ENCODE measurements at places on chromosomes 1 and 21.

GRCh38 chr1:119676571-119677206 is 28.6 kb upstream of the ZNF697 start:
- no peak for DNase-seq

- no peak for DNase-seq
Measured at GRCh38 chr1:31418626-31419323, 5.8 kb downstream of the SERINC2 start.

DNA sequence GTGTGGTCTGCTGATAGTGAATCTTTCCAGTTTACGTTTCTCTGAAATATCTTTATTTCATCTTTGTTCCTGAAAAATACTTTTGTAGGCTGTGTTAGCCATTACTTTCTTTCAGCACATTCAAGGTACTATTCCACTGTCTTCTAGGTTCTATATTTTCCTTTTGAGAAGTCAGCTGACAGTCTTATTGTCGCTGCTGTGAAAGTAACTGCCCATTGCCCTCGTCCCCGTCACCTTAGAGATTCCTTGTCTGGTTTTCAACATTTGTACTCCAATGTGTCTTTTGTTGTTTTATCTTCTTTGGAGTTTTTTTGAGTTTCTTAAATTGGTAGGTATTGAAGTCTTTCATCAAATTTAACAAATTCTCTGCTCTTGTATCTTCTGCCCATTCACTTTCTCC is 19.8 kb upstream of the MX2 start:
- no peak for DNase-seq

GRCh38 chr1:92484472-92485380 is 2.0 kb downstream of the GFI1 start:
- peak; percentile 89 for DNase-seq

GRCh38 chr1:39354572-39354971 is 136.9 kb upstream of the BMP8A start:
- no peak for DNase-seq

DNA sequence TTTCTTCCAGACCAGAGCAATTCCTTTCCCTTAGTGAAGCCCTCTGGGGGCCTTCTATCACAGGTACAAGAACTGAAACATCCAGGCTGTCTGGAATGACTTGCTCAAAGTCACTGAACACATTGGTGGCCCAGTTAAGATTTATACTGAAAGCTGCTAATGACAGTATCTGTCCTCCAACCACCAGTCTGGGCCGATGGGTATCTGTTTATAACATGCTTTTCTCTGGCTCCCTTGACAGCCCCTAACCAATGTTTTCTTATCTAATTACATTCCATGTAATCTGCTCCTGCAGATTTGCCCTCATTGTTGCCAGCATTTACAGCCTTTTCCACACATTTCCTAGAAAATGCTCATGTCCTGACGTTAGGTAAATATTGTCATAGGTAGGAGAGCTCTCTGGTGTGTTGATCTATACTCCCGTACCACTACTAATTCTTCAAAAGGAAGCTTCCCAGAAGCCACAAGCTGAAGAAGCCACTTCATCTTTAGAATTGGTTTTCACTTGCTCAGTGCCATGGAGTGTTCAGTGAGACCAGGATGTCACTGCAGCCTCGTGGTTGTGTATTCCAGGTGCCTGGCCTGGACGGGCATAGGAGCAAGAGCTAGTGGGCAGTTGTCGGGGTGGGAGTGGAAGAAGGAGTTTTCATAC is 163.9 kb downstream of the TSEN15 start:
- no peak for DNase-seq

GRCh38 chr1:53643041-53643880 is 95.7 kb downstream of the GLIS1 start:
- DNase-seq: no peak

- DNase-seq: no peak
Measured at GRCh38 chr21:45823100-45823681, 158.4 kb upstream of the COL6A1 start.

DNA sequence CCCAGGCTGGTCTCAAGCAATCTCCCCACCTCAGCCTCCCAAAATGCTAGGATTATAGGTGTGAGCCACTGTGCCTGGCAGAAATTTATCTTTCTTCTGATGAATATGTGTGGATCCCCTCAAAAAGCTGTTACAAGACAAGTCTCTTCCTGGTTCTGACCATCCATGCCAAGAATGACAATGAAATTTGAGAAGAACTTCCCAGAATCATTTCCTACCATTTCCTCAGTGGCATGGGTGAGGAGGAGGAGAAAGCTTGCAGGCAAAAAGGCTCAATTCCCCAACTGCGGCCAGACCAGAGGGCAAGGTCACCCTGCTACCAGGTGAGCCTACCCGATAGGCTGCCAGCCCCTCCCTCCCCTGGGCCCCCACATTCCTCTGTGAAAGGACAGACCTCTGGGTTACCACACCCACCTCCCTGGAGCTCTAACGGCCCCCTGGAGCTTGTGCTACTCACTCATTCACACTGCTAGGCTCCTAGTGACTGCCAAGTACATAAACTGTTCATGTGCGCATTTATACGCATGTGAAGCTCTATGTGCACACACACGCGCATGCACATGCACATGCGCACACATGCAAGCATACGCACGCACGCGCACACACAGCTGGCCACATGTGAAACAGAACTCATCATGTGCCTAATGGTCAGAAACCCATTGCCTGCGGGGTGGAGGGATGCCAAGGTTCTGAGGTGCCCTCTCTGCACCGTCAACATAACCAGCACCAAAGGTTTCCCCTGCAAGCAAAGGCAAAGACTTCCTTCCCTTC is 17.0 kb downstream of the MRAP start:
- no peak for DNase-seq

- no peak for DNase-seq
Measured at GRCh38 chr1:55585402-55585792, 370.2 kb upstream of the USP24 start.

- no peak for DNase-seq
Measured at GRCh38 chr1:43349594-43350306, 9.0 kb upstream of the CDC20 start.

DNA sequence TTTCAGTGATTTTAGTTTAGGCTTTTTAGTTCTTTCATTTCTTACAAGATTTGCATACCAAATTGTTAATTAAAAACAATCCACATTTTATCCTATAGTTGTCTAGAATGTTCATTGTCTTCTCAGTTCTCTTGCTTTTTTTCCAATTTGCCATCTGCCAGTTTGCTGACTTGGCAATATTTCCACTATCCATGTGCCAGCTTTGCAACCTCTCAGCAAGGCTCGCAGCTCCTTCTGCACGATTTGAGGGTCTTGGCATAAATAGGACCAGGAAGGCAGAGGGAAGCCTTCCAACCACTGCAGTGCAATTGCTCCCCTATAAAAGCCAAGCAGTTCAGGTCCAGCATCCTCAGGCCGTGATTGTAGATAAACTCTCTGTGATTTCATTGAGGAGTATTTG is 306.8 kb upstream of the FMN2 start:
- DNase-seq: no peak

DNA sequence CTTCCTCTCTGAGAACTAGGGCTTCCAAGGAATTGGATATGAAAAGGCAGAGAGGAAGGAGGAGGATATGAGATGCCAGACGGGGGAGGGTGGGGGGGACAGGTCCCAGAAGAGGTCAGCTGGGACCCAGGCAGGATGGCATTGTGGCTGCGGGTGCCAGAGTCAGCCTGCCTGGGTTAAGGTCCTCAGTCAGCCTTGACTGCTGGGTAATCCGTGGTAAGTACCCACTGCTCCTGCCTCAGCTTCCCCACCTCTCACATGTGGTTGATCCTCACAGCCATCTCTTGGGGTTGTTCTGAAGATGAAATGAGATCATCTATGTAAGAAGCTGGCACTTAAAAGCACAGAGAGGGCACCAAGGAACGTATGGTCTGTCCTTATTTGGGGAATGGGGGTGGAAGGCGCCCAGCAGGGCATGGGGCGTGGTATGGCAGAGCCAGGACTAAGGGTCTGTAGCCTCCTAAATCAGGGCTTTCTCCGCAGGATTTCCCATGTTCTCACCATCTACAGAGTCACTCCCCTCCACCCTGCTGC is 23.8 kb downstream of the ELF3 start:
- DNase-seq: no peak

- DNase-seq: no peak
Measured at GRCh38 chr1:84260852-84261518, 40.5 kb upstream of the SAMD13 start.

GRCh38 chr1:211739671-211740411 is 64.4 kb upstream of the NEK2 start:
- no peak for DNase-seq

- DNase-seq: no peak
Measured at GRCh38 chr21:46205166-46205565, 20.9 kb upstream of the SPATC1L start.

DNA sequence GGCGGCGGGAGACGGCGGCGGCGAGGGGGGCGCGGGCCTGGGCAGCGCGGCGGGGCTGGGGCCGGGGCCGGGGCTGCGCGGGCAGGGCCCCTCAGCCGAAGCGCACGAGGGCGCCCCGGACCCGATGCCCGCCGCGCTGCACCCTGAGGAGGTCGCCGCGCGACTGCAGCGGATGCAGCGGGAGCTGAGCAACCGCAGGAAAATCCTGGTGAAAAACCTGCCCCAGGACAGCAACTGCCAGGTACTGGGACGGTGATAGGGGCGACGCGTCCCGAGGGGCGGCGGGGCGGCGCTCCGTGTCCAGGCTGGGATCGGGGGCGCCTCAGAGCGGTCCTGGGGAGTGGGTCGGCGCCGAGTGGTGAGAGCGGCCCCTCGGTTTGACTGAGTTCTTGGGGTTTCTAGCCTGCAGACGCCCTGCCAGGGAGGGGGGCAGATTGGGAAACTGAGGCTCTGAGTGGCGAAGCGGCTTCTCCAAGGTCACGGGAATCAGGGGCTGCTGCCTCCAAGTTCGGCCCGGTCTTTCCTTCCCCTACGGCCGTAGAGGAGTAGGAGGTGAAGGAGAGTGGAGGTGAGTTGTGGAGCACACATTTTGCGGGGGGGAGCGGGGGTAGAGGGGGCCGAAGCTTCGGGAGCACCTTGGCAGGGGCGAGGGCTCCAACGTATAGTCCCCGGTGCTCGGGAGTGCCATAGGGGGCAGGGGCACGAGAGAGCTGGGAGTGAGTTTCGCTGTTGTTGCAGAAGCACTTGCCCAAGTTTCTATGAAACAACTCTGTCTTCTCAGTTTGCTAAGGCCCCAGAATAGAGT is 508 bp downstream of the RAVER2 start:
- peak; percentile 8 for DNase-seq

- DNase-seq: peak; percentile 83
Measured at GRCh38 chr1:155062702-155063411, 683 bp upstream of the EFNA4 start.

DNA sequence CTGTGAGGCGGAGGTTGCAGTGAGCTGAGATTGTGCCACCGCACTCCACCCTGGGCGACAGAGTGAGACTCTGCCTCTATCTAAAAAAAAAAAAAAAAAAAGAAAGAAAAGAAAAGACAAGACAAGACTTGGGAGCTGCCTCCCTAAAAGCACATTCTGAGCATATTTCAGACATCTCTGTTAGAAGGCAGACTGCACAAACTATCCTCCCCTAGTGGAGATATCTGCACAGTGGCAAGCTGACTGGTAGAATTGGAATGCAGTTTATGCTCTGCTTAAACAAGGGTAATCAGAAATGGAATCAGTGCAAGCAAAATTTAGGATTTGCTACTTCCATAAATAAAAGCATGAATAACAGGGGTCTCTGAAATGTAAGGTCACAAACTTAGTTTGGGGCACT is 31.8 kb downstream of the GNG4 start:
- no peak for DNase-seq

DNA sequence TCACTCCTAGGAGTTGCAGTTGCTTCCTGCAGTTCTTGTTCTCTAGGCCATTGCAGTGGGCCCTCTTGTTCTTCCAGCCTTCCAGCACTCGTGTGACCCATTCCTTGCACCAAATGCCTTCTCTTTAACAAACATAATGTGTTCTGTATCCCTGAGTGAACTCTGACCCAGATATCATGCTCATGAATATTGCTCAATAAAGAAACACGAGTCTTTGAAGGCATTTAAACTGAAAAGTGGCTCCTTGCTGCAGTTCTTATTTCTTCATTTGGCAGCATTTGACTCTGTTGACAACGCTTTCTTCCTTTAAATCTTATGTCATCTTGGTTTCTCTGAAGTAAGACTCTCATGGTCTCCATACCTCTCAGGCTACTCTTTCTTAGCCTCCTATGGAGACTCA is 100.7 kb upstream of the PDE4B start:
- no peak for DNase-seq

GRCh38 chr21:38965910-38966504 is 160.3 kb downstream of the ETS2 start:
- no peak for DNase-seq

DNA sequence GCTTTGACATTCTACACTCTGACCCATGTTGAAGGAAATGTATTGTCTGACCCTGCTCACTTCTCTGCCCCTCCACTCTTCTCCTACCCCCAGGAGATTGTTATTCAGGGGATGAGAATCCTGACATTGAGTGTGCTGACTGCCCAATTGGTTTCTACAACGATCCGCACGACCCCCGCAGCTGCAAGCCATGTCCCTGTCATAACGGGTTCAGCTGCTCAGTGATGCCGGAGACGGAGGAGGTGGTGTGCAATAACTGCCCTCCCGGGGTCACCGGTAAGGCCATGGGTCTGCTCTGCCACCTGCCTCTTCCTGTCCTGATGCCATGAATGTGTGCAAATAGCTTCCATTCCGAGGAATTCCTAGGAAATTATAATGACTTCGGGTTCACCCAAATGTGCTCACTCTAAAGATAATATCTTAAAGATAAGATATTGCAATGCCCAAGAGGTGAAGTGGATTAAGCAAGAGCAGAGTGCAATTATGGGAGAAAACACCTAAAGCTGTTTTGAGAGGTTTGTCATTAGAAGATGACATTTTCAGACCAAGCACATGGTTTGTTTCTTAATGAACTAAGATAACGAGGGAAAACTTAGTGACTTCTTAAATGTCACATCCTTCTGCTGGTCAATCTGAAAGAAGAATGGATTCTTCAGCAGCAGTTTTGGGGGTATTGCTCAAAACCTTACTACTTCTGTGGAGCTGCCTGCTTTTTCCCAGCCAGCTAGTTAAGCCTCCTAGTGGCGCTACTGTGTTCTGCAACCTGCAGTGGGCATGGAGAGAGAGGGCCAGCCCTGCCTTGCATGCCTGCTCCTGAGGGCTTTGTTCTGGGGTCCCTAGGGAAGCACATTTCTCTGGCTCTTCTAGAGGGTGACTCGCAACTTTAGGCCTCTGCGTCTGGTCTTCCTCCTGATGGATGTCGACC is 41.6 kb downstream of the LAMC2 start:
- peak; percentile 34 for DNase-seq

DNA sequence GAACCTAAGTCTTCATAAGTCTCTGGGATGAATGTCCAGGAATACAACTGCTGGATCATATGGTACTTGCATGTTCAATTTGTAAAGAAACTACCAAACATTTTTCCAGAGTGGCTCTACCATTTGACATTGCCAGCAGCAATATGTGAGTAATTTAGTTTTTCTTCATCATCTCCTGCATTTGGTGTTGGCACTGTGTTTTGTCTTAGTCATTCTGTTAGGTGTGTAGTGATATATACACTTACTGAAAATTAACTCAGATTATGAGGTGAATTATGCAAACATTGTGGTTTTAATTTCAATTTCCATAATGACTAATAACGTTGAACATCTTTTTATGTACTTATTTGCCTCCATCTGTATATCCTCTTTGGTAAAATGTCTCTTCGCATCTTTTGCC is 138.7 kb downstream of the LRRC40 start:
- no peak for DNase-seq

- no peak for DNase-seq
Measured at GRCh38 chr1:23722652-23723051, 20.6 kb upstream of the ELOA start.

GRCh38 chr21:39662411-39662953 is 49.7 kb downstream of the B3GALT5 start:
- DNase-seq: no peak

GRCh38 chr1:115041654-115042053 is 12.0 kb downstream of the TSHB start:
- DNase-seq: no peak
